NCI-H146 (cell line): ENCODE measurements at places on chromosomes 2 and 18.

DNA sequence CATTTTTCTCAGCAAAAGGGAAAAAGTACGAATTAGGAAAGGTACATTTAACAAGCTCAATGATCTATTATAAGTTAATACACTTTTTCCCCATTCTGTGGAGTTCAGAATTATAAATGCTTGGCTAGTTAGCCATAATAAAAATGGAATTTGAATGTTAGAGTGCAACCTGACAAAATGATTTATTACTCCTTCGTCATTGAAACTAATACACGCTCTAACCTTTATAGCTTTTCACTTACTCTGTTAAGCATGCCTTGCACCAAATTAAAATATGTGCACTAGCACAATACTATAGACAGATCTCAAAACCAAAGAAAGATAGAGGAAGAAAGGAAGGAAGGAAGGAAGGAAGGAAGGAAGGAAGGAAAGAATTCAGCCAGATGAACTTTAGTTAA, 46.1 kb upstream of the FRZB start:
- no peak for DNase-seq

GRCh38 chr2:149716687-149717086, 129.1 kb upstream of the MMADHC start:
- no peak for DNase-seq

DNA sequence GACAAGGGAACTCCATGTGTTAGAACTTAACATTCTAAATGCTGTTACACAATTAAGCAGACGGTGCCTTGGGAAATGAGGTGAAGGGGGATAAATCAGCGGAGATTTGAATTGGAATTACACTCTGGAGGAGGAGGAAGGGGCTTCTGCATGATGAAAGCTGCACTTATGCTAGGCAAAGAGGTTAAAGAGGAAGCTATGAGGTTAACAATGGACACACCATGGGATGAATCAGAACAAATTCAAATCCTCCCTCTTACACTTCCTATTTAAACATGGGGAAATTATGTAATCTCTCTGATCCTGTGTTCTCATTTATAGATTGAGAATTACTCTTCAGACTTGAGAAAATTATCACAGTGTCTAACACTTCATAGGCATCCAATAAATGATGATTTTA, 121.5 kb upstream of the SIX2 start:
- no peak for DNase-seq

DNA sequence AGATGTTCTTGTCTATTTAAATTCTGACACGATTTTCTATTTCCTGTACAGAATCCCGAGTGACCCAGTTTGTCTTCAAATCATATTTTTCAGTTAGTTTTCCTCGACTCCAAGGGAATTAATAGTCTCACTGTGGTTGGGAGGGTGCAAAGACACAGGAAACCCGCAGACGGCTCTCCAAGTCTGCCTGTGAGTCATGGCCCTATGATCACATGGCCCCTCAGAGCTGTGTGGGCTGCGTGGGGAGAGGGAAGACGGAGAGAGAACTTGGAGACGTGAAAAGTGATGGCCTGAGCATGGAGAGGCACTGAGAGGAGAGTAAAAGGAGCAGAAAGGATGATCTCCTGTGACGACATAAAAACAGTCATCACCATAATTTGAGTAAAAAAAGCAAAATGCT, 989.9 kb downstream of the DCDC2C start:
- no peak for DNase-seq

DNA sequence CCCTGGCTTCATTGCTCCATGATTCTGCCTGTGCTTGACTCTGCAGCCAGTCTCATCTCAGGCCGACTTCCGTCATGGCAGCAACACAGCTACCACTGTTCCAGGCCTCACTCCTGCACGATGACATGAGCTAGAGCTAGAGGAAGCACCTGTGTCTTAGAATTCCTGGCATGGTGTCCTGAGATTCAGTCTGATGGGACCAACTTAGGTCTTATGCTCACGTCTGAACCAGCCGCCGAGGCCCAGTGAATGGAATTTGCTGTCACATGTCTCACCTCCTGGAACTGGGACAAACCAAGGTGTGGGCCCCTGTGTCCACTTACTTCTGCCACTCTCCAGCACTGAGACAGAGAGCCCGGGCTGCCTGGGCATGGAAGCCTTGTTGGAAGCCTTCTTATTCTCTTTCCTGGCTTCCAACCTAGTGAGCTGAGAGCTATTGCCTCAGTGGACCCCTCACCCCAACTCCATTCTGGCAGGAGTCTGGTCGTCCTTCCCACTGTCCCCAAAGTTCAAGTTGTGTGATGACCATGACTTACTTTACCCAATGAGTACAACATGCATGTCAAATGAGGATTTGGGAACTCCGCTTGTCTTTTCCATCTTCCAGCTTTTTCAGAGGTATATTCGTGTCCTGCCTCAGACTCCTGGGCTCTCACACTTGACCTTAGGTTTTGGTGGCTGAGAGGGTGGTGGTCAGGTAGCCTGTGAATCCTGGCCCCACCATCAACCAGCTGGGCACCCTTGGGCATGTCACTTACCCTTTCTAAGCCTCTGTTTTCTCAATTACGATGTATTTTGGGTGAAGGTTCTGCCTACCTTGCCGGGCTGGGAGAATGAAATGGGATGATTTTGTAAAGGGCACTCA, 39.1 kb upstream of the HS6ST1 start:
- DNase-seq: no peak
